Coronary artery (tissue), 2 donors: ENCODE measurements at places on chromosomes 6 and 20.
A peak's percentile ranks its signal among the peaks of the same experiment; 100 is the strongest.

GRCh38 chr6:90131614-90132423, 164.8 kb downstream of the BACH2 start:
- DNase-seq: no peak

- DNase-seq: peak; percentile 68
Observed at GRCh38 chr20:38198238-38198861, 33.3 kb upstream of the TGM2 start.

- DNase-seq: no peak
Observed at GRCh38 chr6:6694825-6695624, 106.5 kb downstream of the LY86 start.

- DNase-seq: no peak
Observed at GRCh38 chr20:6654513-6655252, 112.8 kb upstream of the BMP2 start.

DNA sequence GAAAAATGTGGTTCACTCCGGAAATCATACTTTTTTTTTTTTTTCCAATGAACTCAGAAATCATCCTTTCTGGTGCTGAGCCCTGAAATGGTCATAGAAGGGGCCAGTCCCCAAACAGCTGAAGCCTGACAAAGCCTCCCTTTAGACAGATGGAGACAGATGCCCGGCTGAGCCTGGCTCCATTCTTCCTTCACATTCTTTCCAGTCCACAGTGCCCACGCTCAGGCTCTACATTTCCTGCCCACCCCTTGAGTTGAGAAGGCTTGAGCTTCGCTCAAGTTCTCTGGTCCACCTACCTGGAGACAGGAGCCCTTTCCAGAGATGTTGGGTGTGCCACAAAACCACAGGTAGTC, 41.2 kb downstream of the KCNK5 start:
- DNase-seq: no peak

DNA sequence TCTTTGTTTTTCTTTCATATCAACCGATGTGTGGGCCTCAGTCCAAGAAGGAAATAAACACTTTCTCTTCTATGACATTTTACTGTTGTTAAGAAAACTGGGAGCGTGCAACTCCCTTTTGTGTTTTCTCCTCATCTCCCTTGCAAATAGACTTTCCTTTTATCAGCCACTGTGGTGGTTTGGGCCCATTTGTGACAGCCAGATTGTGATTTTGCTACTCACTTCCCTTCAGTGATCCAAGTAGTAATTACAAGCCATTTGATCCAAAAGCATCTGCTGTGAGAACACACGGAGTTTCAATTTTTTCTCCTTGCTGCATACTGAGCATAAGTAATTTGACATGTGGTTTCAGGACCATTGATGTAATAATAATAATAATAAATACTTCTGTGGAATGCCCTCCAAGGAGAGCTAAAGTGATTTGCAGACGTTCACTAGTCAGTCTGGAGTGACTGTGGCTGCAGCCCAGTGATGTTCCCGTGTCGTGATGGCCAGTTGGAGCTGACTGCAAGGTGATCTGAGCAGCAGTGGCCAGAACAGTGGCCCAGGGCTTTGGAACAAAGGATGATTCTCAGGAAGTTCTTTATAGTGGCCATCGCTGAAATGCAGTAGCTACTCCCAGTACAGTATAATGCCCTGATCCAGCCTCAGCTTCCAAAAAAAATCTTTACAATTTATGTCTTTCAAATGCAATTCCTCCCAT, 91.9 kb upstream of the CLDN20 start:
- DNase-seq: no peak

- DNase-seq: no peak
Observed at GRCh38 chr20:31706607-31707257, 15.9 kb downstream of the BCL2L1 start.

DNA sequence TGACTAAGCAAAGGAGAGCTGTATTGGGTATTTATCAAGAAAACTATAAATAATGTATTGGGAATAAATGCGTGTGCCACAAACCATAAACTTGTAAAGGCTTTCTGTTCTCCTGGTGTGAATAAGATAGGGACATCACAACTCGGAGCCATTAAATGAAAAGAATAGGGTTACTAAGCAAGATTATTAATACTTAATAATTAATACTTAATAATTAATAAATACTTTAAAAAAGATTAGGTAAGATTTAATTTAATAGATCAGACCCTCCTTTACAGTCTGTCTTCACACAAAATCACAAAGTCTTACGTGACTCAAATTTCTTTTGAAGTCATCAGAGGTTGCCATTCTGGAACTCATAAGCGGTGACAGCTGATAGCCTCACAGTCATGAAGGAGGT, 648.9 kb downstream of the PRKN start:
- no peak for DNase-seq

GRCh38 chr6:142002825-142003405, 129.8 kb upstream of the GJE1 start:
- no peak for DNase-seq

- DNase-seq: no peak
Observed at GRCh38 chr20:28562510-28562898, 2695.0 kb upstream of the DEFB115 start.

DNA sequence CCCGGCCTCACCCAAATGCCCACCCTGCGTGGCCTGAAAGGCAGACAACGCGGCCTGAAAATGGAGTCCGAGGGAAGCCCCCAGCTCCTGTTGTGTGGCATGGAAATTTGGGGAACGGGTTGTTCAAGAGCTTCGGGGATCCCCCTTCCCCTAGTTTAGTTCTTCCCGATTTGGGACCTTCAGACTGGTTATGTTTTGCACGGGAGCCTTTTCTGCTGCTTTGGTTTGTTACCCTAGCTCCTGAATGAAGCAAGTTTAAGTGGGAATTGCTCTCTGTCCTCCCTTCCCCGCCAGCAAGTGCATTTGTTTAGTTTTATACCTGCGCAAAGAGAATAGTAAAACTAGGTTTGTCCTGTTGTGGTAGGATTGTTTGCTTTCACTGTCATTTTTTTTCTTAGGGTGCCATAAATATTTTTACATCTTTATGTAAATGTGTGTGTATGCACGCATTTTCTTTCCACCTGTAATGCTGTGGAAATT, 604 bp downstream of the SH3BGRL2 start:
- no peak for DNase-seq

- DNase-seq: peak; percentile 41
Observed at GRCh38 chr20:37377346-37378081, 31.6 kb downstream of the SRC start.

- DNase-seq: no peak
Observed at GRCh38 chr6:114008331-114008730, 37.4 kb upstream of the HDAC2 start.

DNA sequence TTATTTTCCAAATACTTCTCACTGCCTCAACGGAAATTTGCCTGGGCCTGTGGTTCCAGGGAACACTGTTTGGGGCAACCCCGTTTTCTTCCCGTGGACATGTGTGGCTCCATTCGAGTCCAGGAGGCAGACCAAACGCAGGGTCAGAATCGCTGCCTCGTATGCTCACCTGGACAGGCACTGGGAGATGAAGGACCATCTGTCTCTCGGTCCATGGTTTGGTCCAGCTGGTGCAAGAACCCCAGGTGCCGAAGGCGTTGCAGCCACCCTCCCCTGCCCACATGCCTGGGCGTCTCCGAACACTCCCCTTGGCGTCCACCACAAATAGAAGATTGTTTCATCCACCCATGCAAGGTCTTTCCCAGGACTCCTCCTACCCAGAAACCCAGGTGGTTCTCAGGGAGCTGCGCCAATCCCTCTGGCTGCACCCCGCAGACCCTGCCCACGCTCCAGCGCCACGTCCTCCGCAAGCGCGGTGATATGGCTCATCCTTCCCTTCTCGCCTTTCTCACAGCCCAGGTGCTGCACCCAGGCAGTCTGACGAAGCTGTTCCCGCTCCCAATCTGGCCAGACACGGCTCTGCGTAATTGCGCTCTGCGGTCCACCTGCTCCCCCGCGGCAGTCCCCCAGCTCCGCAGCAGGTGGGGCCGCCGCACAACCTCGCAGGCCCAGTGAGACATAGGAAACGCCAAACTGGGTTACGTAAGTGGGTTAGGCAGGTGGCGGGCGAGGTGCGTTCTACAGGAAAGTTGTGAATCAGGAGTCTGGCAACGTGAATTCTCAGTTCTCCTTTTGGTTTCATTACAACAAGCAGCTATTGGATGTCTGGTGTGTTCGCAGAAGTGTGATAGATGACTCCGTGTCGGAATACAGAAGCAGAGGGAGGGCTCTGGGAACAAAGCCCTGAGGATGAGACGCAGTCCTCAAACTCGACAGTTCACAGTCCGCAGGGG, 146.2 kb upstream of the ECI2 start:
- no peak for DNase-seq

DNA sequence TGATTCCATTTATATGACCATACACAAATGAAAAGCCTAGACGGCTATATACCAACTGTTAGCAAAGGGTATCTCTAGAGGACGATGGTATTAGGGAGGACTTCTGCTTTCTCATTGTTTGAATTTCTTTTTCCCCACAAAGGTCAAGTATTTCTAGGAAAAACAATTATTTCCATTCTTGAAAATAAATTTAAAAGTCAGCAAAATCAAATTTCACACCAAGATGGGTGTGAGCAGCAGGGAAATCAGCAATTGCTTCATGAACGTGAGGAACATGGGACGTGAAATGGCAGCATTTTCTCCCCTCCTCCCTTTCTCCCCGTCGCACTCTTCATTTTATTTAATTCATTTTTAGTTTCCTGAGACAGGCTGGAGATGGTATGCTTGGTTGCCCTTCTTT, 5.2 kb upstream of the ZFAND3 start:
- no peak for DNase-seq

DNA sequence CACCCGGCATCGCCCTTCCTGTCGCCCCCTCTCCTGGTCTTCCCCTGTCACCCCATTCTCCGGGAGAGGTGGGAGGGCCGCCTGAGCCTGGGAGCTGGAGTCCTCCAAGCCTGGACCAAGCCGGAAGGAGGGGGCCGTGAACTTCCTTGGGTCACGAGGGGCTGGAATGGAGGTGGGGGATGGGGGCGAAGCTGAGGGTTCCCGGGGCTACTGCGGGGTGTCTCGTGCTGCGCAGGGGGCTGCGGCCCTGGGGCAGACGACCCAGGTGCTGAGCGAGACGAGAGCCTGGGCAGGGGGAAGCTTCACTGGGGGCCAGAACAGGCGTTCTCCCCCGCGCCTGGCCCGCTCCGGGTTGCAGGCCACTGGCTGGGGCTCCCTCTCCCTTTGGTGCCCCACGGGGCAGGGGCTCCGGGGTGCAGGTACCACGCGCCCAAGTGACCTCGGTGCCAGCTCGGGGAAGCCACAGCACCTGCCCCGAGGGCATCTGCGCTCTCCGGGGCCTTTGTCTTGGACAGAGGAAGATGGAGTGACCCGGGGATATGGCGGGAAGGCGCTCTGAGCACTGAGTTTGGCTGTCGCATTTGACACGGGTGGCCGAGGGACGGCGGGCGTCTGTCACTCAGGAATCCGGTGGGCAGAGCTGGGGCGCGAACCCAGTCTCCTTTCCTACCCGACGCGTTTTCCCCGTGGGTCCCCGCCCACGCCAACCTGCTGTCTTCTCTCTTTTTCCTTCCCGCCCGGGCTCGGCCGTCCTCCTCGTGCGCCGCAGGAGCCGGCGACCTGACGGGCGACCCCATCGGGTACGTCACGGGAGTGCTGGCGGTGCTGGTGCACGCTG, 1.2 kb downstream of the SLC35D3 start:
- no peak for DNase-seq

GRCh38 chr6:163226181-163226835, 188.2 kb upstream of the QKI start:
- DNase-seq: no peak

DNA sequence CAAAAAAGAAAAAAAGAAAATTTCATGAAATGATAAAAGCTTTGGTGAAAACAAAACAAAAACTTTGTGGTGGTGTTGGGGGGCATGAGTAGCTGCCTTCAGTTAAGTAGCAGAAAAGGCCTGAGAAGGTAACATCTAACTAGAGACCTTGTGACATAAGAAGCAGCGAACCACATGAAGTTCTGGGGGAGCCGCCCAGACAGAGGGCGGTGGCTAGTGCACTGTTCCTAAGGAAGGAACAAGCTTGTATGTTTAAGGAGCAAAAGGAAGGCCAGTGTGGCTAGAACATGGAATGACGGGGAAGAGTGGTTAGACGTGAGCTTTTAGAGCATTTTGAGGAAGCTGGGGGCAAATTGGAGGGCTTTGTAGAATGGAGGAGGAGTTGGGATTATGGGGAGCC, 7.5 kb upstream of the RSPH3 start:
- DNase-seq: no peak

- no peak for DNase-seq
Observed at GRCh38 chr6:20208687-20209378, 3.4 kb downstream of the MBOAT1 start.

GRCh38 chr6:97462938-97463598, 180.1 kb upstream of the MMS22L start:
- DNase-seq: no peak

DNA sequence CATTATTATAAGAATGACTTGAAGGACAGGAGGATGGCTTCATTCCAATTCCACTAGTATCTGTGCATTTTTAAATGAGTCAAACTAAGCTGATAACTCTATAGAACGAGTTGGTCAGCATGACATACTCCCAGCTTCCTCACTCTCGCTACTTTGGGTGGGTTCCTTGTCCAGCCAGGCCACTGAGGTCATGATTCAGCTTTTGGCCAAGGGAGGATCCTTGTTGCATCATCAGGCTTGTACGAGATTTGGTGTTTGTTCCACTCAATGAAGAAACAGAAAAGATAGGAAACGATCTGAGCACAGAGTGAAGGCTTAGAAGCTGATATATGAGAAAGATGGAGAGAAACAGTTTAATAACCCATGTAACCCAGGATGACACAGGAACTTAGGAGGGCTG, 19.8 kb downstream of the NEDD9 start:
- peak; percentile 83 for DNase-seq

DNA sequence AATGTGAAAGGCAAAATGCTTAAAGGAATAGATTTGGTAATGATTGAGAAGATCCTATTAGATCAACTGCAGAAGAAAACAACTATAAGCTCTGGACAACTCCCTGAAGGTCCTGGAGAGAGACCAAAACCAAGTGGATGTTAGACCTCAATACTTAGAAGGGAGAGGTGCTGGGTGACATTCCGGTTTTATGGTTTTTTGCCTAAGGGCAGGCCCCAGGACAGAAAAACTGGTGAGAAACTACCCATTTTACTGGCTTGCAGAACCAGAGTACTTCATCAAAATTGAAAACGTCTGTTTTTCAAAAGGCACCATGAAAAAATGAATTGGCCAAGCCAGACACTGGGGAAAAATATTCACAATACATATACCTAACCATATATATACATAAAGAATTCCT, 26.3 kb downstream of the SAMHD1 start:
- no peak for DNase-seq

DNA sequence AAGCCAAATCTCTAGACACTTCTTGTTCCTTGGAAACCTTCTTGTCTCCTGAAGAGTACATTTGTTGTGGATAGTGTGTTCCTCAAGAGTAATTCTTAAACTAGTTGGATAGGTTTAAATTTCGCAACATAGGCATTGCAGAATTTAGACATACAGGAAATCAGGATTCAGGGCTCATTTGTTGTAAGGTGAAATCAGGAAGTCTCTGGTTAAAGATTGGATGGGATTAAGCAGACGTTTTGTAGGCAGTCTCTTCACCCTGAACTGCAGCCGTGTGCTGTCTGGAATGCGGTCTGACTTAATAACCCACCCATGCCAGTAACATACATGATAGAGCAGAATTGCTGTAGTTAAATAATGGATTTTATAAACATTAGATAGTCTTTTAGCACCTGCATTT, 21.7 kb downstream of the HIVEP1 start:
- no peak for DNase-seq
